NCI-H2081 treated with DMSO at 0.1 percent for 48 hours (cell line): ENCODE measurements at places on chromosomes 3 and 15.

GRCh38 chr3:73602170-73602569 is 22.6 kb downstream of the PDZRN3 start:
- no peak for DNase-seq

GRCh38 chr15:84821501-84822021 is 4.4 kb downstream of the ALPK3 start:
- DNase-seq = no peak

DNA sequence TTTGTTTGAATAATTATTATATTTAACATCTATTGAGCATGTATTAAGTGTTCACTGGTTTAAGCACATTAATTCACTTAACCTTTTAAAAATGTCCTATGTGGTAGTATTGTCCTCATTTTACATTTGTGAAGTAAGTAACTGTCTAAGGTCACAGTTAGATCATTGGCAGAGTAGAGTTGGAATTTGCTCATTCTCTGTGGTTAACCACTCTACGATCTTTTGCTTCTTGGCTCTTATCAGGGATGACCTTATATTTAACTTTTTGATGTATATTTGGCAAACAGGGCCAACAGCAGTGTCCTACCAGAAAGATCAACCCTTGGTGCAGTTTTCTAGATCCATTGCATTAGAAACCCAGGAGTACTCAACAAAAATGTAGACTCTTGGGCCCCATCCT is 34.0 kb downstream of the PXK start:
- no peak for DNase-seq

DNA sequence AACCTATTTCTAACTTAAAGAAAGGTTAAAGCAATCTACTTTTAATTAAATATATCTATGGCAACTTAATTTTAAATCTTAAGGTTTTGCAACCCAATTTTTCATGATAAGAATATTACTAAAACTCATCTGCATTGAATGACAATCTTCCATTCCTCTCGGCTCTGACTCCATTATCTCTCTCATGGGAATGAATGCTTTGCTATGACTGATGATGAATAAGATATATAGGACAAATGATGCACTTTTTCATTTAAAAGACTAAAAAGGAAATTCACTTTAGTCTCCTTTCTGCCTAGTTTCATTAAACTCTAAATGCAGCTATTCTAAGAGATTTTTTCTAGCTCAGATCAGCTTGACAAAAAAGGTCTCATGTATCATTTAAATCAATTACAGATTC is 68.7 kb downstream of the GBE1 start:
- no peak for DNase-seq

DNA sequence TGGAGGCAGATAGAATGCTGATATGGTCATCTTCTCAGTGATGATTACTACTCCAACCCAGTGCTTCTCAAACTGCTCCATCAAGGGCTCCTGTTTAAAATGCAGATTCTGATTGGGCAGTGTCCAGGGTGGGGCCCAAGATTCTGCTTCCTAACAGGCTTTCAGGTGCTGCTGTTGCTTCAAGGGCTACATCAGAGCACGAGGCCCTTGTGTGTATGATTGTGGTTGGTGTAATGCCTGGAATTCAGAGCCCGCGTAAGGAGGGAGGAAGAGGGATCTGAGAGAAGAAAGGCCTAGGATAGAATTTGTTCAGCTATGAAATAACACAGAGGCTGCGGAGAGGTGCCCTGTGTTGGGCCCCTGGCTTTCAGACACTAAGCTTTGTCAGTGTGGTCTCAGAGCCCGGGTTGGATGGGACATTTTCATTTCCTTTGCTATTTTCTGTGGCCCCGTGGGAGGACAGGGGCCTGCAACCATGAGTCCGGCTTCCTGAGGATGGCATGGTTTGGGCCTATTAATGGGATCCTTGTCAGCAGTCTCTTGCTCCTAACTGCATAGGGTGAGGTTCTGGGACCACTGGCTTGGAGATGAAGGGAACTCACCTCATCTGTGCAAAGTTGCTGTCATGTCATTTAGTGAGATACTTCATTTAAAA is 53.0 kb downstream of the ATP1B3 start:
- no peak for DNase-seq

DNA sequence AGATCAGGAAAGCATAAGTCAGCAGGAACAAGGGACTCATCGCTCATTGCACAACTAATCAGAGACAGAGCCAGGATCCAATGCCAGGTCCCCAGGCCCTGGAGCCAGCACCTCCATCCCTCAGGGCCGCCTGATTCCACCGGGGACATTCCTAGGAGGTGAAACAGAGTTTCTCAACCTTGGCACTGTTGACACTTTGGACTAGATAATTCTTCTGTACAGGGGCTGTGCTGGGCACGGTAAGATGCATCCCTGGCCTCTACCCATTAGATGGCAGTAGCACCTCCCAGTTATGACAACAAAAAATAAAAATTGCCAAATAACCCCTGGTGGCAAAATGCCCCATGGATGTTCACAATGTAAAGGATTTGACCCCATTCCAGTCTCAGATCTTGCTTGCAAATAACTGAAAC is 127.7 kb downstream of the MTHFS start:
- DNase-seq = no peak

GRCh38 chr3:24494618-24495325 is at the start of gene THRB:
TSS of gene THRB (minus strand) at chr3:24494850.
- no peak for DNase-seq

GRCh38 chr15:74272812-74273211 is 36.7 kb downstream of the CCDC33 start:
- no peak for DNase-seq

DNA sequence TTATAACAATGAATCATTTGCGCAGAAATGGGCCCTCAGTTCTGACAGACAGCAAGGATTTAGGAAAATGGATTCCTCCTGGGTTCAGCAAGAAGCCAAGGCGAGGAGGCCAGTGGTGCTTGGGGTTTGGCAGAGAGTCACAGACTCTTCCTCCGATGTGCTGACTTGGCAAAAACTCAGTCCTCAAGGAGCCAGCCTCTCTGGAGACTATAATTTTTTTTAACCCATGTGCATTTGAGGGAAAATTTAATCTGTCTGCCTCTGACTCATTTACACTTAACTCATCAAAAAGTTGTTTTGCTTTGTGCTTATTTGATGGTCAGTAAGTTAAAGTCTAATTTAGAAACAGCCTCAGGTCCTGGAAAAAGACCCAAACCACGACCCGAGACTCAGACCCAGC is 34.2 kb upstream of the SLC24A5 start:
- DNase-seq = no peak

GRCh38 chr3:13015286-13016082 is 57.7 kb downstream of the IQSEC1 start:
- no peak for DNase-seq

DNA sequence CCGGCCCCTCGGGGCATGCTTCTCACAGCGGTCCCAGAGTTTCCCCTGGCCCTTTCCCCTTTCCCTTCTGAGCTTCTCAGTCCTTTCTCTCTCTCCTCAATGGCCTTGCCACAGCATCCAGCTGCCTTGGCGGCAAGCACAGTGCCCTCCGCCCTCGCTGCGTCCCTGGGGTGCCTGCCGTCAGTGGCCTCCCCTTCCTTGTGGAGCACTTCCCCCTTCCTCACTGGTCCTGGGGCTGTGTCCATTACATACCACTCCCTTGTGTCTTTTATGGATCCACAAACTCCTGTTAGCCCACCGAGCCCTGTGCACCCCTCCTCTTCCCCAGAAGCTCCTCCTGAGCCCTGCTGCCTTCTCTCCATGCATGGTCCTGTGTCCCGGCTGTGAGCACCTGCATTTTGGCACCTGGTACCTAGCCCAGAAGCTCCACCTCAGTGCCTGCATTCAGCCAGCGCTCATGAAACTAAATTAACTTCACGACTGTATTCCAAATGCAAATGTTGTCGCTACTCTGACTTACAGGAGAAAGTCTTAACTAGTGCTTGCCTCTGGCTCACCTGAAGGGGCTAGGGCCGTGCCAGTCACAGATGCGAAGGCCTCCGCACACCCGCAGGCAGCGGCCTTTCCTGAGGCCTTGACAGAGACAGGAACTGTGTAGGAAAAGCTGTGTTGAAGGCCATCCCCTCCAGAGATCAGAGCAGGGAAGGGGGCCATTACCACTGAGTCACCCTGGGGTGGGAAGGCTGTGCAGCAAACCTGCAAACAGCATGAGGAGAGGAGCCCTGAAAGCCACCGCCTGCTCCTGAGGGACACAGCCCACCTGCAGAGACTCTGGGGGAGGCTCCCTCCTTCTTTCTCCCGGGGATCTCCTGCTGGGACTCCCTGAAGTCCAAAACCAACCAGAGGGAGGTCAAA is 19.1 kb upstream of the KLF13 start:
- DNase-seq = no peak

DNA sequence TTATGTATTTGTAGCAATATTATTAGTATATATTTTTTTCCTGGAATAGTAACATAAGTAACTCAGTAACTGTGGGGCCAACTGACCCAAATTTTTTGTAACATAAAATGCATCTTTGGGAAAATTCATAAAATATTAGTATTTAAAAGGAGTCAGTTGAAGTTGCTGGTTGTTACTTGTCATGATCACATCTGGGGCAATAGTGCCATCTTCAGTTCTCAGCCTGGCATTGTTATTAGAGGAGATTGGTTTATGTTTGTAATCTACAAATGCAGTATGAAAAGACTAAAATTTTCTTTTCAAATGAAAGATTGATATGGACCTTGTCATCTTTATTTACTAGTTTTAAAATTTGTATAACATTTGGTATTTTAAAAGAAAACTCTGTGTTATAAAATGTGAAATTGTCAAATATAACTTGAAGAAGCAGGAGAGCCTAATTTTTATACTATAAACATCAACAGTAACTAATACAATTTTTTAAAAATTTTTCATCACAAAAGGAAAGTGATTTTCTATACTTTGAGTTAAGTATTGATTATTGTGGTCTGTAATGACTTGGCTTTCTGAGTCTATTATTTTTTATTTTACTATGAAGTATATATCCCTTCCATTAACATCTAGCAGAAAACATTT is 38.8 kb upstream of the MLF1 start:
- no peak for DNase-seq

GRCh38 chr3:45029661-45030060 is 3.6 kb downstream of the CLEC3B start:
- no peak for DNase-seq

- DNase-seq = no peak
Measured at GRCh38 chr3:189727158-189727557, 96.0 kb downstream of the TP63 start.

- DNase-seq = no peak
Measured at GRCh38 chr3:182650568-182651128, 142.7 kb upstream of the ATP11B start.

DNA sequence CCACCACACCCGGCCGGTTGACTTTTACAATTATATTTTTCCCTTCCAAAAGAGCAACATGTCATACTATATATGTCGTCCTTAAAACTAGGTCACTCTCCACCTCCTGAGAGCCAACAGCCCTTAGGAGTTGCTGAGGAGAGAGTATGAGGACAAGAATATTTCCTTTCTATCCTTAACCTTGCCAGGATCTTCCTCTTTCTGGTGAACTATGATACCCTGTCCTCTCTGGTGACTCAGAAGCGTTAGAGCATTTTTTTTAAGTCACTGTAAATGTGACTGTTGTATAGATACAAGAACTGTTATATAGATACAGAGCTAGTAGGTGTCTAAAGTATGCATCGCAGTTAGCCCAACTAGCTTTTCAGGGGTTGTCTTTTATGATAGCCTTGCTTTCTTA is 33.7 kb upstream of the MTHFS start:
- DNase-seq = no peak

DNA sequence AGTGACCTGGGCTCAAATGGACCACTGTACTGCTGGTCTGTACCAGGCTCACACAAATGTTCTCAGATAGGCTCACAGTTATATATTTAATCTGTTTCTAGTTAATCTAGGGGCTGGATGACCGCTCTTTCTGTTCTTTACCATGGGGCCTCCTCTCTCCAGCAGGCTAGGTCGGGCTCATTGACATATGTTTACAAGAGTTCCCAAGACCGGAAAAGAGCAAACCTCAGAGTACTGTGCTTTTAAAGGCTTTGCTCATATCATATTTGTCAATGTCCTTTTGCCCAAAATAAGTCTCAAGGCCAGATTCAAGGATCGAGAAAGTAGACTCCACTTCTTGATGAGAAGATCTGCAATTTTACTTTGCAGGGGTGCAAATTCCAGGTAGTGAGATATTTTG is 348.0 kb upstream of the EPHA6 start:
- no peak for DNase-seq

DNA sequence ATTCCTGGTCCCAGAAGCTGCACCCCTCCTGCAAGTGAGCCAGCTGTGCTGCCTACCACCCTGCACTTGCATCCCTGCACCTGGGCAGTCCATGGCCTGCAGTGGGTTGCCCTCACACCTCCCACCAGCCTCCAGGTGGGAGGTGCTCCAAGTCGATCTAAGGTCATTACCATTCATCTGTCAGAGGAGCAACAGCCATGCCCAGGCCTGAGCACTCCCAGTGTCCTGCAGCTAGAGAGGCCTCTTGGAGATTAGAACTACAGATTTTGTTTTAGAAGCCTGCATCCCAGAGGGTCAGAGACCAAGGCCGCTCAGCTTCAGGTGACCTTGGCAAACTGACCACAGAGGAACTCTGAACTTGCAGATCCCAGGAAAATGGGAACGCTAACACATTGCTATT is 9.0 kb upstream of the ZXDC start:
- no peak for DNase-seq

DNA sequence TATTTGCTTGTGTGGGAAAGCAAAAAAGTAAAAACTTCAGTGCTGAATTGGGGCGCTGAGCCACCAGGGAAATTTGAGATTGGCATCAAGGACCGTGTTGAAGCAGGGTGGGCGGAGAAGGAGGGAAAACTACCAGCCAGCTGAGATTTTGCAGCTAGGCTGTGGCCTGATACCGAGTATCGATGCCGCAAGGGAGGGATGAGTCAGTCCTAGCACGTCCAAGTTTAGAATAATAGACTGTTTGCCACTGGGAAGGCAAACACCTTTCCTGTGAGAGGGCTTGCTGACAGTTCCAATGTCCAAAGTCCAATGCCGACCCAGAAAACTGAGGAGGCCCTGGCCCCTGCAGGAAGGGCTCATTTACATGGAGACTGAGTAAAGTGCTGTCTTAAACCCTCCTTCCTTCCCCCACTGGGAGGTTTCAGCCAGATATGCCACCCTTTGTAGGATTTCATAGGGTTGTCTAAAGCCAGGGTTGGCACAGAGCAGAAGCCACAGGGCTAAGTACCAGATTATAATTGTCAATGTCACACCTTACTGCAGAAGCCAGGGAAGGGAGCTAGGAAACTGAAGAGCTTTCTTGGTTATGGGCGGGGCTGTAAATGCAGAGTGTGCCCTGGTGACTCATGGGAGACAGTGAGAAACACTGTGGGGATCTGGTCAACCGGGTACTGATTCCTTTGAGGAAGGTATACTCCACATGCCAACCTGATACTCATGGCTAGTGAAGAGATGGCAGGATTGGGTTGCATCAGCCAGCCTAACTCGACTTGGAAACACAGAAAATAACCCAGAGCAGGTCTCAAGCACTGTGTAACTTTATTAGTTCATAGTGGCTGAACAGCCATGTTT is 28.4 kb upstream of the PIK3CB start:
- DNase-seq = no peak

- DNase-seq = no peak
Measured at GRCh38 chr3:27509376-27509775, 25.2 kb upstream of the SLC4A7 start.

GRCh38 chr3:46566040-46566641 is at the start of gene LRRC2:
TSS of gene LRRC2 (minus strand) at chr3:46566302. CDS start at chr3:46551591, 14,711 bp downstream.
- DNase-seq = no peak

- no peak for DNase-seq
Measured at GRCh38 chr15:36612063-36612788, 32.8 kb downstream of the CDIN1 start.
